ENCODE measurements at places on chromosomes 6 and 20.

DNA sequence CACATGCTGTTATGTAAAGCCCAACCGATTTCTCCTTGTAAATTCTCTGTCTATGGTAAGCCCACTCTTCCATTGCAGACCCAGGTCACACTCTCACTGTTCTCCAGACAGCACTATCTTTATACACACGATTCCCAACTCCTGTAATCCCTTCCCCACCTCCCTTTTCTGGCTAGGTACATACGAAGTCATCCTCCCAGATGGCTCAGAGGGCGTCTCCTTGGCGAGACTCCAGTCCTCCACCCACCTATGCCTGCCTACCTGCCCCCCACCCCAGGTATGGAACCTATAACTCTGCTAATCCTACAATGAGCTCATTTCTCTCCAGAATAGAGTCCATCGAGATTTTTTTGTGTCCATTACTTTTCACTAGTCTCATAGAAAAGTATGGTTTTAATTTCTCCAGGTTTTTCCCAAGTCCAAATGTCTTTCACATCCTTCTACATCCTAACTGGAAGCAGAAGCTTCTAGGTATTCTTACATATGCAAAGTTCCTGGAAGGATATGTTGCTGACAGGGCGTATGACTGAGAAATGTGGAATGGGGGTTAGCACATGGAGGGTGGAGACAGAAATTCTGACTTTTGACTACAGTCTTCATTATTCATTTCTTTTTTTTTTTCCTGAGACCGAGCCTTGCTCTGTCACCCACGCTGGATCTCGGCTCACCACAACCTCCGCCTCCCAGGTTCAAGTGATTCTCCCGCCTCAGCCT lies 22.8 kb downstream of the SCML4 start:
- DNase-seq = no peak

GRCh38 chr20:10336959-10337729 lies 96.9 kb downstream of the MKKS start:
- DNase-seq = no peak

DNA sequence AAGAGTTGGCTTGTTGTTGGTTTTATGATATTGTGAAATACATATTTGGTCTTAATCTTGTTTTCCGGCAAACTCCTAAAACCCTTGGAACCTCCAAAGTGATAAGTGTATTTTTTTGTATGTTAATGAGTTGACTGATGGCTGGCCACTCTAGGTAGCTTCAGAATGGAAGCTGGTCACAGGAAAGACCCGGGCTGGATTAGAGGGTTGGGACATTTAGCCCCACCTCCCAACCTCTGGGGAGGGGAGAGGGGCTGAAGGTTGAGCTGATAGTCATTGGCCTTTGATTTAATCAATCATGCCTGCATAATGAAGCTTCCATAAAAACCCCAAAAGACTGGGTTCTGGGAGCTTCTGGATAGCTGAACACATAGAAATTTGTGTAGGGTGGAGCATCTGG lies 42.7 kb downstream of the SASH1 start:
- no peak for DNase-seq

GRCh38 chr20:22773344-22773743 lies 189.0 kb upstream of the FOXA2 start:
- no peak for DNase-seq

- no peak for DNase-seq
Measured at GRCh38 chr6:138038142-138038870, 68.9 kb downstream of the PERP start.

DNA sequence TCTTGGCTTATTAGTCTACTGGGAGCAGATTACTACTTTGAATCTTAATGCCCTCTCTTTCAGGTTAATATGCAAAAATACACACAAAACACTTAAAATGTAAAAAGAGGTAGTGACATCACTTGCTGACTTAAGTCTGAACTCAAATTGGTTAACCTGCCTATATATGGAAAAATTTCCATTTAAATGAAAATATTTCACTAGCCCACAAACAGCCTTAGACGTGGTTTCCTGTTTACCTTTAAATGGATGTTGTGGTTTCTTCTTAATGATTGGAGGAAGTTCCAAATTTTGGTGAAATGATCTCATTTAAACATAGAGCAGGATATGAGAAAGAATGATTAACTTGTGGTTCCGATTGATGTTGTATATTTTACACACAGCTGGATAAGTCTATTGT lies 553.7 kb downstream of the CD109 start:
- DNase-seq = no peak

DNA sequence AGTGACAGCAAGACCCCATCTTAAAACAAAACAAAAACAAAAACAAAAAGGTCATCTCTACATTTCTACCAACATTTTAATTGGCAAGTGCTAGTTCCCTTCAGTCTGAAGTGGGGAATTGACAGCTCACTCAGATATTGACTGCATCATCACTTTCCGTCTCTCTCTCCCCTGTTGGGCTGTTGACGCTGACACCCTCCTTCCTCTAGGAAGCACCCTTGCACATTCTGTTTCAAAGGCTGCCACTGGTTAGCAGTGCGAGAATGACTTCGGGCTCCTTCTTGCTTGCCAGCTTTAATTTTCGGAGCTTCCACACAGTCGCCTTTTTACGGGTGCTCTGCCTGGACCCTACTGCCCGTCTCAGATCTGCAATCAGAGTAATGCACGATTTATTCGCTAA lies 96.6 kb upstream of the INSM1 start:
- DNase-seq = no peak

DNA sequence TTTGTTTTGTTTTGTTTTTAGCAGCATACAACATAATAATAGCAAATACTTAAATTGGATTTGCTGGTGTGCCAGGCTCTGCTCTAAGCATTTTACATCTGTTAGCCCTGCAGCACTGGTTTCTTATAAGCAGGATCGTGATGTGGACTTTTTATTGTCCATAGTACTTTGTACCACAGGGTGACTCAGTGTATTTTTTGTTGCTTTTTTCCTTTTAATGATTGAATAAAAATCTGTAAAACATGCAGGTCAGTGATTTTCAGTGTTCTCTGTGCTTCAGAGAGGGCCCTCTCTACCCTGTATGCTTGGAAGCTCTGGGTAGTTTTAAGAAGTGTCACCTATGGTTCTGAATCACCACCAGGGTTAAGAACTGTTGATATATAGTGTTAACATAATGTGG lies 4.0 kb downstream of the NT5DC1 start:
- DNase-seq = no peak

- no peak for DNase-seq
Measured at GRCh38 chr6:160238761-160239751, 19.6 kb downstream of the SLC22A2 start.

- DNase-seq = no peak
Measured at GRCh38 chr6:151763303-151763702, 44.2 kb upstream of the ESR1 start.

DNA sequence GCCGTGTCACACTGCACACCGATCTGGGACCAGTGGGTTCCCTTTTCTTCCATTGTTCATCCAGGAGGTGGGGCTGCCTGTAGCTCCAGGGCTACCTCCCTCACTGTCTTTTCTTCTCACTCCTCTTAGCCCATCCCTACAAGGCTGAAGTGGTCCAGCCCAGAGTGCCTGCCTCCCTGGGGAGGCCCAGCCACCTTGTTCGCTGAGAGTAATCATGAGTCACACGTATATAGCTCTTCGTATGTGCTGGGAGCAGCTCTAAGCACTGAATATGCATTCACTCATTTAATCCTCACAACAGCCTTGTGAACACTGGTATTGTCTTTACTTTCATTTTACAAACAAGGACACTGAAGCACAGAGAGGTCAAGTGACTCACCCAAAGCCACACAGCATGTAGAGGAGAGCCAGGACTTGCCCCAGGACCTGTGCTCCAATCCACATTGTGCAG lies 14.7 kb upstream of the CCDC167 start:
- no peak for DNase-seq

- no peak for DNase-seq
Measured at GRCh38 chr6:158501360-158502262, 58.3 kb upstream of the TMEM181 start.

DNA sequence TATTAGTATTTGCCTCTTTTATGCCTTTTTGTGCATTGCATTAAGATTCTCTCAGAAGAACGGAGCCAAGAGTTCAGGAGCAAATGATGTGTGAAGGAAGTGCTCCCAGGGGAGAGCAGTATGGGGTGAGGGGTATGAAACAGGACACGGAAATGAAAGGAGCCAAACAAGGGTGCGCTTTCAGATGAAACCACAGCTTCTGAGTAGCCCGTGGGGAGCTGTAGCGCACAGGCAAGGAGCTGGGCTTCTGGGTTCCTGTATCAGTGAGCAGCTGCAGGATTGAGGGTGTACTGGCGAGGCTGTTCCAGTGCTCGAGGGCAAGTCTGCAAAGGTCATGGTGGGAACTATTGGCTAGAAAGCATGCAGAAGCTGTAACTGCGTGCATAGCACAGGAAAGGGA lies 25.4 kb downstream of the ANKEF1 start:
- no peak for DNase-seq

- no peak for DNase-seq
Measured at GRCh38 chr20:37285664-37286374, 3.6 kb upstream of the MANBAL start.

- DNase-seq = no peak
Measured at GRCh38 chr6:170365121-170365520, 58.6 kb downstream of the FAM120B start.
